Smooth muscle cell of the coronary artery (primary cell): ENCODE measurements at places on chromosomes 16 and 17. TPM values are rescaled to one million over a fixed set of nuclear protein-coding genes. Genes with fewer than 3 reads are reported as not detected.

Gene PDILT
- total RNA-seq = not detected in 2 replicates

Gene TRPV2
- total RNA-seq = 53.1 and 92.7 TPM in 2 replicates

Gene LGALS9
- total RNA-seq = 1.5 and 3.0 TPM in 2 replicates

Gene PTRH2
- 13.9 and 25.9 TPM in 2 replicates for total RNA-seq

Gene MYH11
- under 0.01 and 0.94 TPM in 2 replicates for total RNA-seq

Gene RTN4RL1
- total RNA-seq = under 0.01 and 0.23 TPM in 2 replicates
